ENCODE measurements at places on chromosomes 11 and 22. TPM values are rescaled to one million over a fixed set of nuclear protein-coding genes. Genes with fewer than 3 reads are reported as not detected.

Gene PGR
- total RNA-seq, result not detected

Gene KLHL35
- 1.6 TPM for total RNA-seq

Gene OVOL1
- total RNA-seq, result 0.16 TPM

Gene WNT7B
- not detected for total RNA-seq

Gene LARGE1
- total RNA-seq, result 0.39 TPM

Gene OR10G8
- not detected for total RNA-seq

Gene ZNF280B
- 3.7 TPM for total RNA-seq

Gene IL17REL
- not detected for total RNA-seq

- DNase-seq, result no peak
These were observed 278.2 kb downstream of the TBC1D22A start for GRCh38 chr22:47040486-47041270.

GRCh38 chr11:122137078-122137793, 21.2 kb upstream of the BLID start:
- no peak for DNase-seq

- no peak for DNase-seq
These were observed 16.6 kb upstream of the BDNF start for GRCh38 chr11:27716835-27717234.

- no peak for DNase-seq
These were observed 186.8 kb downstream of the ETS1 start for GRCh38 chr11:128400382-128401203.

GRCh38 chr11:65857500-65857852, 504 bp downstream of the CFL1 start:
- peak; percentile 58 for DNase-seq

DNA sequence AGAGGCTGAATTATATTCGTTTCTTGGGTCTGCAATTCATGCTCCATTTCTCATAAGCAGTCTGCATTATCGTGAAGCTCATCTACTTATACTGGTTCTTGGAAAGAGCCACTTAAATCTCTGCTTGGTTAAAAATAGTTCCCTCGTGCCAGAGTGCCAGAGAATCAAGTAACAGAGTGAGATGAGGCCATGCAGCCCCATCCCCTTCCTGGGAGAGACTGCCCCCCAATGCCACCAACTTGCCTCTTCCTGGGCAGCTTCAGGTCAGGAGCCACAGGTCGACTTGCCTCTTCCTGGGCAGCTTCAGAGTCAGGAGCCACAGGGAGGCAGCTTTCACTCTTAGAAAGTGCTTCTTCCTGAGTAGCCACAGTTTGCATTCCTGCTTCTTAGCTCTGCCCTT, 223.9 kb upstream of the ZBED5 start:
- DNase-seq, result no peak

DNA sequence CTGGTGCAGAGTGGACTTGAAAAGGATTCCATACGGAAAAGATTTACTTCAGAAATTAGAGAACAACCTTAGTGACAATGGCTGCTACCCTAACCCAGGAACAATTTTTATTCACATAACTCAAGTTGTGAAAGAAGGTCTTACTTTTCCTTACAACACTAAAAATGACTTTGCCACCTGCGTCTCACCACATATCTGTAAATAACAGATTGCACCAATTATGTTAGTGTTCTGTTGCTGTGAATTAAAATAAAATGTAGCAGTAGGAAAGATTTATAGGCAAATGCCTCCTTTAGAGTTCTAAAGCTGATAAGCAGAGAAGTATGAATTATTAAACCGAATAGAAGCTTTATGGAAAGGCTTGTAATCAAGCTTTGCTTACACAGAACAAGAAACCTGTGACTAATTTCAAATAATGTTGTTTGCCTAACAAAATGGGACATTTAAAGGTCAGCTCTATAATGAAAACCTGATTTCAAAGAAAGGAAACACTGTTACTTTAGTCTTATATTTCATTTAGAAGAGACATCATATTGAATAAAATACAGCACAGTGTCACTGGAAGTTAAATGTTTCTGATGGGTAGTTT, 2237.8 kb downstream of the LRRC4C start:
- no peak for DNase-seq

GRCh38 chr22:45425101-45425500, 11.6 kb downstream of the RIBC2 start:
- no peak for DNase-seq

GRCh38 chr22:19872779-19873137, 18.1 kb upstream of the GNB1L start:
- DNase-seq, result no peak

DNA sequence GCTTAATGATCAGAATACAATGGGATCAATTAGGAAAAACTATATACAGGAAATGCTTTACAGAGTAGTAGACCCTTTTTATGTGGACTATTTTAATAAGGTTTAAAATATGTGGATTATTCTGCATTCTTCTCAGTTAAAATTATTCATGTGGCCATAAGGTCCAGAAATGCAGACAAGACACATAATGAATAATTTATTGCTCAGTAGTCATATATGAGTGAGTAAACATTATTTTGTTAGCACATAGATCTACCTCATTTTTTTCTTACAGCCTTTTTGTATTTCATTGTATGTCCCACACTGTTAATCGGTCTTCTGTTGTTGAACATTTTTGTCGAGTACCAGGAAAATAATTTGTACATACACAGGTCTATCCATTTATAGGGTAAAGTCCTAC, 20.8 kb downstream of the MED17 start:
- no peak for DNase-seq

DNA sequence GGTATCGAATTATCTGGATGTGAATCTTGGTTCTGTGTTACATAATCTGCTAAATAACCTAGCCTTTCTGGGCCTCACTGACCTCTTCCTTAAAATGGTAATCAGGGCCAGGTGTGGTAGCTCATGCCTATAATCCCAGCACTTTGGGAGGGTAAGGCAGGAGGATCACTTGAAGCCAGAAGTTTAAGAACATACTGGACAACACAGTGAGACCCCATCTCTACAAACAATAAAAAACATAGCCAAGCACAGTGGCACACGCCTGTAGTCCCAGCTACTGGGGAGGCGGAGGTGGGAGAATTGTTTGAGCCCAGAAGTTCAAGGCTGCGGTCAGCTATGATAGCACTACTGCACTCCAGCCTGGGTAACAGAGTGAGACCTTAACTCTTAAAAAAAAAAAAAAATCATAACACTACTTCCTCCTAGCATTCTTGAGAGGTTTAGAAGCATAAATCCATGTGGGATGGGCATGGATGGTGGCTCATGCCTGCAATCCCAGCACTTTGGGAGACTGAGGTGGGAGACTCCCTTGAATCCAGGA, 72.5 kb downstream of the C11orf65 start:
- DNase-seq, result no peak

DNA sequence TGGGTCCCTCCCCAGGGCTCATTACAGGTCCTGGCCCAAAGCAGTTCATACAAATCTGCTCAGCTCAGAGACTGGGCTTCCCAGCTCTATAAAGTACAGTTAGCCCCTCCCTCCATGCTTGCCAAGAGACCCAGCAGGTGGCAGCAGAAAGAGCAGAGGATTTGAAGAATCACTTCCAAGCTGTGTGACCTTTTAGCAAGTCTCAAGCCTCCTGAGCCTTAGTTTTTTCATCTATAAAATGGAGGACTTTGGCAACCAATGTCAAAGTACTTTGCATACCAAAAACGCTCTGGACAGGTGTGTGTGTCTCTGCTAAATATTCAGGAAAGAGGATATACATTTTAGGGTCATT, 26.6 kb downstream of the RELT start:
- DNase-seq, result no peak

GRCh38 chr22:26281941-26282340, 112.7 kb downstream of the SEZ6L start:
- no peak for DNase-seq

- no peak for DNase-seq
These were observed 9.3 kb downstream of the OOSP4A start for GRCh38 chr11:59973097-59973496.

DNA sequence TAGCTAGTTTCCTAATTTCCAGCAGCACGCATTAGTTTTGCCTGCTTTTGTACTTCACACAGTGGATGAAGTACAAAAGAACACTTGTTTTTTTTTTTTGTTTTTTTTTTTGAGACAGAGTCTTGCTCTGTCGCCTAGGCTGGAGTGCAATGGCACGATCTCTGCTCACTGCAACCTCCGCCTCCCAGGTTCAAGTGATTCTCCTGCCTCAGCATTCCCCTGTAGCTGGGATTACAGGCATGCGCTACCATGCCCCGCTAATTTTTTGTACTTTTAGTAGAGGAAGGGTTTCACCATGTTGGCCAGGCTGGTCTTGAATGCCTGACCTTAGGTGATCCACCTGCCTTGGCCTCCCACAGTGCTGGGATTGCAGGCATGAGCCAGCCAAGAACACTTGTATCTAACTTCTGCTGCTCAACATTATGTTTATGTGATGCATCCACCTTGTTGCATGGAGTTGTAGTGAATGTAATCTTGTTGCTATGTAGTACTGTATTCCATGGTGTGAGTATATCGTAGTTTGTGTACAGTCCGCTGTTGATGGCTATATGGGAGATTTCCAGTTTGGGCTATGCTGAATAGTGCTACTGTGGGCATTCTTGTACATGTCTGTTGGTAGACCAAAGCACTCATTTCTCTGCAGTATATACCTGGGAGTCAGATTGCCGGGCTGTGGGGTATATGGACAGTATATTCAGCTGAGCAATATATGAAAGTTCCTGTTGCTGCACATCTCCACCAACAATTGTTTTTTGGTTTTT, 17.3 kb downstream of the PACS1 start:
- no peak for DNase-seq

GRCh38 chr22:29343313-29343805, 27.9 kb upstream of the RASL10A start:
- no peak for DNase-seq

DNA sequence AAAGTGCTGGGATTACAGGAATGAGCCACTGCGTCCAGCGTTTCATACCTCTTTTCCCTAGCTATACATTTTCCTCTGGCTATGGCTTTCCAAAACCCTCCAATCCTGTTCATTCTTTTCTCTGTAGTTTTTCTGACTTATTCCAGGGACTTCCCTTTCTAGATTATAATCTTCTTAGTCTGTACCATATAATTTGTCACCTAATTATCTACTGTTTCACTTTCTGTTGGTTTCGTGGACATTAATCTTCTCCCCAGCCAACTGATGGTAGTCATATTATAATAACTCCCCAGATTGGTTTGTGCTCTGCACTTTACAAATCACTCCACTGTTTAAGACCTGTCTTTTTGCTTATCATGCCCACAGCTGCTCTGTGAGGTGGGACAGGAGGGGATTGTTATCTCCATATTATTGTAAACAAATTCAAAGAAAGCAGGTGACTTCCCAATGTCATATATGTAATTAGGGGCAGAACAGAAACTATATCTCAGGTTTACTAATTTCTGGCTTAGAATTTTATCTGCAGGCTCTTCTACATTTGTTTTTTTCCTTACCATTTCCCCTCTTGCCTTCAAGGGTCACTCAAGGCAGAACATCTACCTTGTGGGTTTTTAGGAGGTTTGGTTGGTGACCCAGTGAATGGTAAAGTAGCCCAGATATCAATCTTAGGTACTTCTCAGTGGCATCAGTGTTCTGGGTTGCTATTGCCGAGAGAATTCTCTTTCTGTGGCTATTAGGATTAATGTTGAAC, 23.9 kb downstream of the STIM1 start:
- DNase-seq, result no peak

DNA sequence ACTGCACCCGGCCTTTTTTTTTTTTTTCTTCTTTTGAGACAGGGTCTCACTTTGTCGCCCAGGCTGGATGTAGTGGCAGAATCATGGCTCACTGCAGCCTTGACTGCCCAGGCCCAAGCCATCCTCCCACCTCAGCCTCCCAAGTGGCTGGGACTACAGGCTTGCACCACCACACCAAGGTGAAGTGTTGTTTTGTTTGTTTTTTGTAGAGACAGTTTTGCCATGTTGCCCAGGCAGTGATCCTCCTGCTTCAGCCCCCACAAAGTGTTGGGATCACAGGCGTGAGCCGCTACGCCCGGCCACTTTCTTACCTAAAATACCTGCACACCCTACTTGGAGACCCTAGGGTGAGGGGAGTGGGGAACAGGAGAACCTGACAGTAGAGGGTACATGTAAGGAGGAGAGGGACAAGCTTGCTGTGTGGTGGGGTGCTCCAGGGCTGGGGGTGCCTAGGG, 4.5 kb upstream of the AIFM3 start:
- DNase-seq, result no peak

- peak; percentile 92 for DNase-seq
These were observed 12.5 kb upstream of the TMPRSS6 start for GRCh38 chr22:37121887-37122591.

DNA sequence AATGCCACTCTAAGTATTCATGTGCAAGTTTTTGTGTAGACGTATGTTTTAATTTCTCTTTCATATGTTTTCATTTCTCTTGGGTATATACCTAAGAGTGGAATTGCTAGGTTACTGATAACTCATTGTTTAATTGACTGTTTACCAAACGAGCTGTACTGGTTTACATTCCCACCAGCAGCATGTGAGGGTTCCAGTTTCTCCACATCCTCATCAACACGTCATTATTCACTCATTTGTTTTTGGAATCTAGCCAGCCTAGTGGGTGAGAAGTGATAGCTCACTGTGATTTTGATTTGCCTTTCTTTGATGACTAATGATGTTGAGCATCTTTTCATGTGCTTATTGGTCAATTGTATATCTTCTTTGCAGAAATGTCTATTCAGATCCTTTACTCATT, 4.0 kb downstream of the ANKRD13D start:
- no peak for DNase-seq

All from activated T-helper 2 cell treated with anti-CD3 and anti-CD28 coated beads, Interferon-gamma antibody, Interleukin-2, Interleukin-4, amounts not matched to agents 10 μg/mL and 5 μg/mL and 100 μg/mL, durations not matched to agents 14 hours and 24 hours and 36 hours (primary cell).